GM12865 (cell line): ENCODE measurements at places on chromosomes 6 and 20.

DNA sequence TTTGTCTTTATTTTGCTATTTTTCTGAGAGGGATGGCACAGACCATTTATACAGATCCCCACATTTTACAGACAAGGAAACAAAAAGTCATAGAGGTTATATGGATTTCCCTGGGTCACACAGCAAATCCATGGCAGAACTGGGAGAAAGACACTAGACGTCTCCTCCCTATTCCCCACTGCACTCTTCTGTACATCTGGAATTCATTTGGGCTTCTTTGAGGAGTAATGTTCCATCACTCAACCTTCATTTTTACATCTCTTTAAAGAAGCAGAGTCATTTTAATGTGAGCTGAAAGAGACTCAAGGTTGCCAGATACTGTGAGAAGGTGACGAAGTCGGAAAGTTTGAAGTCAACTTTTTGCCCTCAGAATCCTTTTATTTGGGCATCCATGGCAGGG, 207.3 kb downstream of the OTOR start:
- DNase-seq: no peak

GRCh38 chr20:1509237-1509636, 18.0 kb upstream of the SIRPB2 start:
- peak; percentile 43 for DNase-seq

DNA sequence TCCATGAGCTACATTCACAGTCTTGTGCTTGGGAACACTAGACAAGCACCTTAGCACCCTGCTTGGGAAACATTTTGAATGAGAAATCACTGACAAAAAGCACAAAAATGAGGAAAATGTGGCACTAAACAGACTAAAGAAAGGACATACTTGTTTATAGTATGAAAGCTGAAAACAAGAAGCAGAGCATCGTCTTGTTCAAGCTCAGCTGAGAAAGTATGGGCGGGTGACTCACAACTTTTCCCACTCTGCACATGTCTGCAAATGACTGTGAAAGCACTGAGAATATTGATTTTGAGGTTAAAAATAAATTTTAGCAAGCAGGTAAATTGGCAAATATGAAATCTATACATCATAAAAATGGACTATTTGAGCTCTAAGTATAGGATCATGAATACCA, 725.3 kb downstream of the COL12A1 start:
- no peak for DNase-seq

DNA sequence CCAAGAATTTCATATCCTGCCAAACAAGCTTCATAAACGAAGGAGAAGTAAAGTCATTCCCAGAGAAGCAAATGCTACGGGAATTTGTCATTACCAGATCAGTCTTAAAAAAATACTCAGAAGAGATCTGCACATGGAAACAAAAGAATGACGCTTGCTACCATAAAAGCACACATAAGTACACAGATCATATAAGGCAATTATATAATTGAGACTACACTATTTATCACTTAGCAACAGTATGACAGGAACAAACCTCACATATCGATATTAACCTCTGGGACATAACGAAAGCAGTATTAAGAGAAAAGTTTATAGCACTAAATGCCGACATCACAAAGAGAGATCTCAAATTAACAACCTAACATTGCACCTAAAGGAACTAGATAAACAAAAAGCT, 67.6 kb upstream of the TMEM200A start:
- DNase-seq: no peak

GRCh38 chr6:32837651-32838113, 857 bp downstream of the TAP2 start:
- no peak for DNase-seq

GRCh38 chr20:53847139-53847836, 223.1 kb downstream of the BCAS1 start:
- DNase-seq: peak; percentile 54

- no peak for DNase-seq
These were observed 23.9 kb downstream of the RALY start for GRCh38 chr20:34017610-34018009.

GRCh38 chr6:88184921-88185320, 18.8 kb upstream of the CNR1 start:
- no peak for DNase-seq

DNA sequence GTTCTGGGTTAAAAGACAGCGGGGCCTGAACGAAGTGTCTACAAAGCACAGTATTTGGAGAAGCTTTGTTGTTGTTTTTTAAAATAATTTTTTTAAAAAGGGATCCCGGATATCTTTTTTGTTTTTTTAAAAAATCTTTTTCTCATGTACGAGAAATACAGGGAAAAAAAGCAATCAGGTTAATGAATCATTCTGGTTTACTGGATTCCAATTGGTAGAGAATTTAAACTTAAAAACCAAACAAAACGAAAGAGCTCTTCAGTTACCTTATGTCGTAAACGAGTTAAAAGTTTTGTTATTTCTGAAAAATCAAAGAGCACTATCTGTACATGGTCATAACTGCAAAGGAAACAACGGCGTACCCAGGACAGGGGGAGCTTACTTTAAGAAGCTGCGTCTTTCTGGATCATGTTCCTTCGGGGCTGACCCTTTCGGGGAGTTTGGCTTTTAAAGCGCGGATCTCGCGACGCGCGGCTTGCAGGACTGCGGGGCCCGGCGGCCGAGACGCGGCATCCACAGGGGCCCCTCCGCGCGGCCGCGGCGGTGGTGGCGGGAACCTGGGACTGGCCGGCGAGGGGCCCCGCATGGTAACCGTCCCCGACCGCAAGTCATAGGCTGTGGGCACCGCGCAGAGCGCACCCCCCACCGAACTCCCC, 927 bp downstream of the IL20RA start:
- no peak for DNase-seq

DNA sequence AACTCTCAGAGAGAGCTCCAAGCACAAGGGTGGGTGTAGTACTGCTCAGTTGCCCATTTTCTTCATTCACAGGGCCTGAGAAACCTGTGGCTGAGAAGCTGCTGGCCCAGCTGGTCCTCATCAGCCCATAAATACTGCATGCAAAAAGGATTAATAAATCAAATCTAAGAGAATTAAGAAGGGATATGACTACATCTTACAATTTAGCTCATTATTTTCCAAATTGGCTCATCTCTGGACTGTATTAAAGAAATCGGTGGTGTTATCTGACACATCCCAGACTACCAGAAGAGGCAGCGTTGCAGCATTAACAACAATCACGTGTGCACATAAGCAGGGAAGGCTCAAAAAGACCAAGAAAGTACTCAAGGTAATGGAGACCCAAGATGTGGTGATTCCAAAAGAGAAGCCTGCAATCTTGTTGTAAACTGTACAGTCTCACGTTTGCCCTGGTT, 90.7 kb downstream of the CD24 start:
- DNase-seq: no peak

GRCh38 chr6:26196846-26197635, 109.8 kb downstream of the HFE start:
- peak; percentile 97 for DNase-seq

DNA sequence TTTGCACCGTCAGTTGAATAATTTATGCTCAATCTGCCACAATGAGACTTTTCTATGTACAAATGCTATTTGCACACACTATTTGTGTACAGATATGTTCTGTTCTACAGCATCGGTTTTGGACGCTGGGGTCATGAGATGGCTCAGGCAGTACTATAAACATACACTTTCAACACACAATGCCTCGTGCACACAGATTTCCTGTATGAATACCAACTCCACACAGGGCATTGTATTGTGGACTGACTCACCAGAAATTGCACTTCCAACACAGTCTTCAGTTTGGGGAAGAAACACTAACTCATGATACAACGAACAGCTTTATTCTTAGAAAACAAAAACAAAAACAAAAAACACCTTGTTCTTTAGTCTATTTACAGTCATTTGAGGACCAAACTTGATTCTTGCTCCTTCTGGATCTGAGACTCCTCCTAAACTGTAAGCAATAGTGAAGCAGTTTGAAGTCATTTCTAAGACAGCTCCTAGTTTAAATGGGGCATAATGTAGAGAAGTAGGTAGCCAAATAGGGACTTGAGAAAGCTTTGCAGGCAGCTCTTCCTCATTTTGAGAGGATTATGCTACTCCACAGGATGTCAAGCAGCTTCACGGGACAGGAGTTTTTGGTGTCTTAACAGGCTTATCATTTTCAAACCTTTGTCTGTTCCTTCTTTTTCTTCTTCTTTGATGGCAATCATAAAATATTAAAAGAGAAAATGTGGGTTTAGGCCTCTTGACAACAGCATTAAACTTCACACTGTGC, 33.7 kb downstream of the GJA10 start:
- DNase-seq: no peak

DNA sequence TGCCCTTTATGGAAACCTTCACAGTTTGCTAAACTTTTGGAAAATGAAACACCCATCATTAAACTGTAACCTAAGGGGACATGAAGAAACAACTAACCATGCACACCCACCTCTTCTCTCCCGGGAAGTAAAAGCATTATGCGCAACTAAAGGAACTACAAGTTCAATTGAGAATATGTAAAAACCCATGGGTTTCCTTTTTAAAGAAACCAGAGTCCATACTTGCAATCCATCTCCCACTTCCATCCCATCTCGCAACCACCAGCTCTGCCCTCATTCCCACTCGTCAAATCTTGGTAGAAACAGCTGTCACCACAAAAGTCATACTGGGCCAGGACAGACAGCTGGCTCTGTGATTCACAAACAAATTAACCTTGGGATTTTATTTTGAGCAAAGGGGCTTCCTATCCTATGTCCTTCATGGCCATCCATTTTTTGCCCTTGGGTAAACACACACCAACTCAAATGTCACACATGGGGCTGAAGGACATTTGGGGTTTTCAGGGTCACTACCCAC, 81.5 kb downstream of the HAO1 start:
- no peak for DNase-seq

DNA sequence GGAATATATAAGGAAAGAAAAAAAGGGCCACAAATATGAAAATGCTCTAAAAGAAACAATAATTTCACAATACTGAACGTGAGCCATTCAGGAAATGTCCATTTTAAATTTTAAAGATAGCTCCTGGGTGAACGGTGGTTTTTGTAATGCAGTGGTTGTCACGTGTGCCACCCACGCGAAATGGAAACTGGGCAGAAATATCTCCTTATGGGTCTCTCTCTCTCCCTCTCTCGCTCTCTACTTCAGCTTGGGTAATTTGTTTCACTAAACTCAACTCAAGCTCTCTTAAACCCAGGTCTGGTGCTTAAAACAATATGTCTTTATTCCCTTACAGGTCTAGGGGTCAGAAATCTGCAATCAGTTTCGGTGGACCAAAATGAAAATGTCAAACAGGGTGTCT, 150.8 kb downstream of the OR2B2 start:
- peak; percentile 47 for DNase-seq

GRCh38 chr6:7912024-7912423, 1.4 kb upstream of the TXNDC5 start:
- DNase-seq: no peak

GRCh38 chr6:131048933-131049515, 14.0 kb downstream of the EPB41L2 start:
- no peak for DNase-seq

- DNase-seq: no peak
These were observed at the start of gene SERPINB6 for GRCh38 chr6:2971420-2972218. SERPINB6 (minus strand) TSS chr6:2971567; CDS start chr6:2959332, 12,235 bp downstream.

DNA sequence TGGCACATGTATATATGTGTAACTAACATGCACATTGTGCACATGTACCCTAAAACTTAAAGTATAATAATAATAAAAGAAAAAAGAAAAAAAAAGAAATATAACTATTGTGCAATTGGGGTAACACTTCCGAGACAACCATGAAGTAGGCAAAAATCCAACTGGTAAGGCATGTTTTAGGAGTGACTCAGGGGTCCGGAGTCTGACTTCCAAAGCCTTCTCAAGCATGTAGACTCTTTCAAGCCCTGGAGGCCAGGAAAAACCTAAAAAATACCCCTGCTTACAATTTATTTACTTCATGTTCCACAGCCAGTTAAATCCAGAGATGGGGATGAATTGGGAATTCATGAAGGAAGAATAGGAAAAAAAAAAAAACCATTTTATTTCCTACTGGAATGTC, 161.3 kb upstream of the PHACTR1 start:
- DNase-seq: no peak

DNA sequence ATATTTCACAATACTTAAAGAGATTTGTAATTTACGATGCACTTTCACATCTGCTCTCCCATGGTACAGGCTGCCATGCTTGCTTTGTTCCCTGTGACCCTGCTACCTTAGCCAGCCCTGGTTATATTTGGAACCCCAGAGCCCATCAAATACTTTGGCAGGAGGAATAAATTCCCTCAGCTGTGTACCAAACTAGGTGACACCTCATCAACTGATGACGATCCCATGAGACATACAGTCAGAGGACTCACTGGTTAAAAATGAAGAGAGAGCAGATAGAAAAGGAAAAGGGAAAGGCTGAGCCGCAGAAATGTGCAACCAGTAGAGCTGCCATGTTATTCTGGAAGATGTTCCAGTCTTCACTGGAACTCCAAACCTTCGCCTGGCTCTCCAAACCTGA, 120.0 kb downstream of the SIM1 start:
- no peak for DNase-seq

- peak; percentile 80 for DNase-seq
These were observed 1.7 kb downstream of the C20orf204 start for GRCh38 chr20:64037498-64038213.

- DNase-seq: no peak
These were observed 83.6 kb downstream of the MRPL14 start for GRCh38 chr6:44043479-44044153.

- DNase-seq: no peak
These were observed 261.5 kb downstream of the SLC24A3 start for GRCh38 chr20:19473922-19474286.

DNA sequence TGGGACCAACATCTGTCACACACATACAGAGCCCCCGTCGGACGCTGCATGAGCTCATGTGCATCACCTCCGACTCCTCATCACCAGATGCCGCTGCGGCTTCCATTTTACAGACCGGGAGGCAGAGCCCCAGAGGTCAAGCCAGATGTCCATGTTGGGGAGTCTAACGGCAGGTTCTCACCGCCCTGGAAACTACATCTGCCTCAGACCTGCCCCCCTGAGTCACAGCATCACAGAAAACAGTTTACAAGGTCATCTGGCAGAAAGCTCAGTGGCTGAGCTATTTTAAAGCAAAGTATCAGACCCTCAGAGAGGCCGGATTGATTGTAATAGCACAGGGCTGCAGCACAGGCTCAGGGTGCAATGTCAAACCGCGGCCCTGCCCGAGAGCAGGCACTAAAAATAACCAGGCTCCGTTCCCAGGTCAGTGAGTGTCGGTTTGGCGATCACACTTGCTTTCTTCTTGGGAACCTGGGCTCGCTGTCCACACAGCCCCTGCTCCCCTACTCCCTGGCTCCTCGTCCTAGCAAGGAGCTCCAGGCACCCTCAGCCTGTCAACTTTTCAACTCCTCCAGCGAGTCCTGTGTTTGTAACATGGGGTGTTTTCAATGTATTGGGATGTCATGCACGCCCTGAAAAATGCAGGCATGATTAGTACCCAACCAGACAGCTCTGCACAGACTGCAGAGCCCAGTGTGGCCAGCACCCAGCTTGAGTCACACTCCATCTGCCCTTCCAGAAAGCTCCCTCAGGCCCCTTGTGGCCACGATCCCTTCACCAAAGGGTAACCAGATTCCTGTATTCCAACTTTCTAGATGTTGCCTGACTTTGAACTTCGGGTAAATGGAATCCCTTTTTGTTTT, 264.5 kb downstream of the CDH4 start:
- no peak for DNase-seq
